ENCODE measurements at places on chromosomes 16 and 17.

- DNase-seq, result no peak
These were observed 165.4 kb downstream of the AIPL1 start for GRCh38 chr17:6269478-6269877.

DNA sequence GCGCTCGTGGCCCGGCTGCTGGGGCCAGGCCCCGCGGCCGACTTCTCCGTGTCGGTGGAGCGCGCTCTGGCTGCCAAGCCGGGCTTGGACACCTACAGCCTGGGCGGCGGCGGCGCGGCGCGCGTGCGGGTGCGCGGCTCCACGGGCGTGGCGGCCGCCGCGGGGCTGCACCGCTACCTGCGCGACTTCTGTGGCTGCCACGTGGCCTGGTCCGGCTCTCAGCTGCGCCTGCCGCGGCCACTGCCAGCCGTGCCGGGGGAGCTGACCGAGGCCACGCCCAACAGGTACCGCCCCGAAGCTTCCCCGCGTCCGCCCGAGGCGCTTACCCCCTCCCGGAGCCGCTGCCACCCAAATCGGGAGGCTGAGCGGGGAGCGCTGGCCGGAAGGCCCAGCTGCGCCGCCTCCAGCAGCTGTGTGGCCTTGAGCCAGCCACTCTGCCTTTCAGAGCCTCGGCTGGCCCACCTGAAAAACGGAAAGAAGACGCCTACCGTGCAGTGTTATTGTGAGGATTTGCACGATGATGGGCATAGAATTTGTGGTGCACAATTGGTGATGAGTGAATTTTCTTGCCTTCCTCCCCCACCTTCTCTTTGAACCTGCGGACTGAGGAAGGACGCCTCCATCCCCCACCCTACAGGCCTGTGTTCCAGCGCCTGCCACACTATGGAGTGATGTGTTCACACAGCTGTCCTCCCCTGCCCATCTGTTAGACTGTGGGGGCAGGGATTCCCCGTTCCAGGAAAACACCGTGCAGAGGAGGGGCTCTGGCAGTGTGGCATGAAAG, 523 bp downstream of the NAGLU start:
- peak; percentile 92 for DNase-seq

GRCh38 chr17:45171338-45172231, 9.9 kb downstream of the HEXIM2 start:
- no peak for DNase-seq

DNA sequence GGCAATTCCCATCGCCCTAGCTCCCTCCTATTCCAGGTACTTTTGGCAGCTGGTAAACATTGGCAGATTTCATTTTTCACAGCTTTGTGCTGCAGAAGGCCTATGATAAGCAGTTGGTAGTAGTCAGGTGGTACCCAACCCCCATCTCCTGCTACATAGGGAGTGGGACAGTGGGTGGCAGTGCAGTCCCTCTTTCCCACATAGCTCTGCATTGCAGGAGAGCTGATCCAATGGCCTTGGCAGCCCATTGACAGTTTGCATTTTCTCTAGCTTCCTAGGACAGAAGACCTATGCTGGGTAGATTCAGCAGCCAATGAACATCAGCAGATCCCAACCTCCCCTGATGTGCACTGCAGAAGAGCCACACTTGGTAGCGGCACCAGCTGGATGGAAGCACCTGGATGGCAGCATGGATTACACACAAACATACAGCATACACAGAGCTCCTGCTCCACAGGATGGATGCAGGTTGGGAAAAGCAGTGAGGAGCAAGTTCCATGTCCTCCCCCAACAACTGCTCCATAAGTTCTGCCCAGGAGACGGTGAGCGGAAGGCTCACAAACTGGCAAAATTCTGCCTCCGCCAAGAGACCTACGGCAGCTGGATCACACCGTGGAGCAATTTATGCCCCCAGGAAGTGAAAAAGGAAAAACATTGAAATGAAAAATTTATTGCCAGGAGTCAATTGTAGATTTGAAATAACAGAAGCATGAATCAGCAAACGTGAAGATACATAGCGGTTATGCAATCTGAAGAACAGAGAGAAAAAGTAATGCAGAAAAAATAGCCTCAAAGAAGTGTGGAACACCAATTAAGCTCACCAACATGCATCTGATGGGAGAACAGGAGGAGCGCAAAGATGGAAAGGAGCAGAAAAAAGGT, 95.7 kb downstream of the CACNG1 start:
- no peak for DNase-seq

DNA sequence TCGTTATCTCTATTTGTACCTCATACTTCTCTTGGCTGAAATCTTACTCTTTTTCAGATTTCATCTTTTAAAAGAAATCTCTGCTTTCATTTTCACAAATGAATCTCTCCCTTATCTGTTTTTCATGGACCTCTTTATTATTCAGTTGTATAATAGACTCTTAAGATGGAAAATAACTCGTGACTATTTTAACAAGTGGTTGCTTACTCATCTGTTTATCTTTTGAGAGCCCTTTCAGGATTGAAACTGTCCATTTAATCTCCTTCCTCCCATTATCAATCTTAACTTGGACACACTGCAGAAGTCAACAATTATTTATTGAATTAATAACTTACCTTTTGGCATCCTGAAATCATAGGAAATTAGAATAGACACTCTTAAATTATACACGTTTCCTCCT, 68.8 kb downstream of the ABCA8 start:
- DNase-seq, result no peak

- no peak for DNase-seq
These were observed 341.4 kb downstream of the CDH11 start for GRCh38 chr16:64780445-64780844.

DNA sequence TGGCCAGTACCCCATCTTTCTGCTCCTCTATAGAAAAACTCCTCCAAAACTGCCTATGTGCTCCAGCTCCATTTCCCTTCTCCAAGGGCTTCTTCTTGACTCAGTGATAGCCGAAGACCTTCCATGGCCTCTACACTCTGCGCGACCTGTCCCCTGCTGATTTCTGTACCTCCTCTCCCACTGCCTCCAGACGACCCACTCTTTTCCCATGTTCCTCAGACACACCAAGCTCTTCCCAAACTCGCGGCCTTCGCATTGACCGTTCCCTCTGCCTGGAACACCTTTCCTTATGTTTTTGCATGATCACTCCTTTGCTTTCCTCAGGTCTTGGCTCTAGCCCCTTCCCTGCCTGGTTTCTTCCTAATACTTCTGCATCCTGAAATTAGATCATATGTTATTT, 255.6 kb upstream of the SDK2 start:
- DNase-seq, result no peak

DNA sequence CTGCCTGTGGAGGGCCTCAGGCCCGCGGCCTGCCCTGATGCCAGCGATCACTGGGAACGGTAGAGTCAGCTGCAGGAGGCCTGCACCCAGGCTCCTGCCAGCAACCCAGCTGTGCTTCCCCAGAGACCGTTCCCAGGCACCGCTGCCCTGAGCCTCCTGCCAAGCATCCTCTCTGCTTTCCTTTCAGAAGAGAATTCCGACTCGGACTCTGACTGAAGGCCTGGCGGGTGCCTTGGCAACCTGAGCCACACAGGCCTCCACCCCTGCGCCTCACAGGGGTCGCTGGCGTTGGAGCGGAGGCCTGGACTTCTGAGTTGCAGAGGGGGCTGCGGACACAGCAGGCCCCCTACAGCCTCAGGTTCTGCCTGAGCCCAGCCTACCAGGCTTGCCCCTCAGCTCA, 7.9 kb downstream of the CMTM3 start:
- no peak for DNase-seq

- DNase-seq, result no peak
These were observed 11.8 kb downstream of the PDZD9 start for GRCh38 chr16:21989133-21989532.

DNA sequence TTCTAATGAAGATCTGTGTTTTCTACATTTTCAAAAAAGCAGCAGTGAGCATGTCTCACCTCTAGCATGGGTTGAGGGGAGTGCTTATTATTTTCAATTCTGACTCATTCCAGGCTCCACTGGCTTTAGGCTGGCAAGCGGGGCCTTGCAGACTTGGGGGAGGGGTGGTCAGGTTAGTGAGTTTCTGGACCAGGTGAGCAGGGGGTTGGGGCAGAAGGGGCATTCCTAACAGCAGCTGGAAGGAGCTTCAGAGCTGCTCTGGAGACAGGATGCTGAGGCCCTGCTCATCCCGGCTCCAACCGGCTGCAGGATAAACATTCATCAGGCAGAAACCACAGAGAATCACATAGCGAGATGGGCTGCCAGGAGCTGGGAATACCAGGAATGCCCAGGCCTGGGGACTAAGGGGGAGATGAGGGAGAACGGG, 10.5 kb upstream of the KRT19 start:
- no peak for DNase-seq

DNA sequence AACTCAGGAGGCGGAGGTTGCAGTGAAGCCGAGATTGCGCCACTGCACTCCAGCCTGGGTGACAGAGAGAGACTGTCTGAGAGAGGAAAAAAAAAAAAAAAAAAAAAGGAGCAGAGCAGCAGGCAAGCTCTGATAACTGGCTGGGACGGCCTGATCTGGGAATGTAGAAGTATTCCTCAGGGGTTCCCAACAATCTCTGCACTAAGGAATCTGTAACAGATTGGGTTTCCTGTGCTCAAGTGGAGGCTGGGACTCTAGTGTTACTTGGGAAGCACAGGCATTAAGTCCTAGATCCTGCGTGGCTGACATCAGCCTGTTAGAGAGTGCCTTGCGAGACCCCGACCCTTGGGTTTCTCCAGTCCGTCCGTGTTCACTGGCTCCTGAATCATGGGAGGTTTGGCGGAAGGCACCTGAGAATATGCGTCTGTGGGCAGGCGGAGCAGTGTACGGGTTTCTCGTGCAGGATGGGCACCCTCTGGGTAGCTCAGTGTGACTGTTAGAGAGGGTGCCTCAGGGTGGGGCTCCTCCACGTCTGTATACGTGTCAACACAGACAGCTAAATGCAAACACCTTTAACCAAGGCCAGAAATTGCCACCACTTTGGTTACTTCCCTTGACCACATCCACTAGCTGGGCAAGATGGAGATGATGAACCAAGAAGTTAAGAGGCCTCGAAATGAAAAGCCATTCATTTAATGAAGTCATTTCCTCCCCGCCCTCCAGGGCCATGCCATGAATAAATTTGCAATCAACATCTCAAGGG, 174.9 kb upstream of the RPL38 start:
- DNase-seq, result no peak

DNA sequence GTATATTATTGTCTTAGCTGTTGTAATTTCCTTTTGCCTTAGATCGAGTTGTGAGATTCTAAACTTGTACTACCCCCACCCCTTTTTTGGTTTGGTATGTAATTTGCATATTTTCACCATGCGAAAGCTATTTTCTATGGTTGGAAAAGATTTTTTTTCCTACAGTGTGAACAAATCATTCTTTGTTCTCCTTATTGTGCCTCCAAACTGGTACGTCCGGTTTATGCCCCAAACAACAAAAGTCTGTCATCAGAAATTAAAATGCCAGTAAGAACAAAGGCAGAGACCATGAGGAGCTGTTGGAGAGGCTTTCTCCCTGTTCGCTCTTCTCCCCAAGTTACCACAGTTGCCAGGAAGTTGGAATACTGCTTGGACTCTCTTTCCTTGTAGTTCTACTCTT, 66.1 kb downstream of the BCAS3 start:
- DNase-seq, result no peak

GRCh38 chr16:16052916-16053315, 103.5 kb downstream of the ABCC1 start:
- DNase-seq, result no peak
